Stimulated activated CD8-positive, alpha-beta memory T cell treated with anti-CD3 and anti-CD28 coated beads, Interleukin-4, amount 100 ng/mL, for 4 hours (primary cell): ENCODE measurements at places on chromosomes 11 and 22.

DNA sequence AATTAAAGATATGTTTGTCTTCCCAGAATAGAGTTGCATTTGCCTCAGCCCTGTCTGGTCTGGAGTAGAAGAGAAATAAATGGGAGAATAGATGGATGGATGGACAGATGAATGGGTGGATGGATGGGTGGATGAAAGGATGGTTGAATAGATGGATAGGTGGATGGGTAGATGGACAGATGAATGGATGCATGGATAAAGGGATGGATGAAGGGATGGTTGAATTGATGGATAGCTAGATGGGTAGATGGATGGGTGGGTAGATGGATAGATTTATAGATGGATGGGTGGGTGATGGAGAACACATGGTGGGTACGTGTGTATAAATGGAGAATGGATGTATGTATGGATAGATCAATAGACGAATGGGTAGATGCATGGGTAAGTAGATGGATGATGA, 8.5 kb downstream of the CRYBB1 start:
- DNase-seq, result no peak

GRCh38 chr11:13908535-13908934, 54.0 kb upstream of the SPON1 start:
- DNase-seq, result no peak

DNA sequence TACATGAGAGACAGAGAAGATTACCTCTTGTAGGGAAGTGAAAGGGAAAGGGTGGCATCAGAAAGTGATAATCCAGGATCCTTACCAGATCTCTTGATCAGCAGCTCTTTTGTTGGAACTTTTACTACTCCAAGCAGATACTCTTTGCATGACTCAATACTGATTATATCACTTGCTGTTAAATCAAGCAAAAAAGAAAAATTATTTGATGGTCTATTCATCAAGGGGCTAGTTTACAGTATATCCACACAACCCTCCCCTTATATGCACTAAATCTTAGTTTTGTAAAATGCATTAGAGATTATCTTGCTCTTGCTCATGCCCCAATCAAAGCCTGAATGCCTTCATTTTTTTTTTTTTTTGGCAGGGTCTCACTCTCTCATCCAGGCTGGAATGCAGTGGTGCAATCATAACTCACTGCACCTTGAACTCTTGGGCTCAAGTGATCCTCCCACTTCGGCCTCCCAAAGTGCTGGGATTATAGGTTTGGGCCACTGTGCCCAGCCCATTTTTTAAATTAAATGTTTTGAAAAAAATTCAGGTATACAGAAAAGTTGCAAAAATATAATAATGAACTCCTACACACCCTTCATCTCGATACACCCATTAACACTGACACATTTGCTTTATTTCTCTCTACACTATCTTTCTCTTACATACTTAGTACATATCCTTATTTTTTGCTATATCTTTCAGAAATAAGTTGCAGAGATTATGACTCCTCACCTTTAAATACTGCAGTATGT, 76.1 kb upstream of the UCP3 start:
- no peak for DNase-seq

GRCh38 chr11:28887681-28888080, 779.5 kb downstream of the METTL15 start:
- no peak for DNase-seq

DNA sequence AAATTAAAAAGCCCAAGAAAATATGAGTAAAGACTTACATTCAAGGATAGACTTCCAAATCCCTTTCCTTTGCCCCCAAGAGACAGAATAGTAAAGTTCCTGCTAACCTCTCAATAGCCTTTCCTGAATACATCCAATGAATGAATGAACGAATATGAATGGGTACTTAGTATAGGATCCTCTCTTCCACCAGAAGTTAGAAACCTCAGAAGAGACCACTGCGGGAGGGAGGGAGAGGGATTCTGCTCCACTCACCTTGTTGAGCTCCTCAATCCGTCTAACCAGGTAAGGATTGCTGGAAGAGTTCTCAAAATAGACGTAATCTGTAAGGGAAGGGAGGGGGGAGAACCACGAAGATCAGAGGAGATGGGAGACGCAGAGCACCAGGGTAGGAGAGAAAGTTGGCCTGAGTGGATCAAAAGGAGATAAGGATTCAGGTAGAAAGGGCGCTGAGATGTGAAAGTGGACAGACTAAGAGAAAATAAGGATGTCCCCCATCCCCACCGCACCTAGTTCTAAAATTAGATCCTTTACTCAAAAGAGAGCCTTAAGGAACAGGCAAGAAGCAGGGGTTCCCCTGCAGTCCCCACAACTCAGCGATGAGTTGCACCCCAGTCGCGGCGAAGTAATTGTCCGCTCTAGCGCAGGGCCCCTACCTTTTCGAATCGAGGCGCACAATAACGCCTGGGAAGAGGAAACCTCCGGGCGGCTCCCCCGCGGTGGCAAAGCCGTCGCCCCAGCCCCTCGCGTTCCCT, 1.1 kb downstream of the MTA2 start:
- DNase-seq, result no peak

DNA sequence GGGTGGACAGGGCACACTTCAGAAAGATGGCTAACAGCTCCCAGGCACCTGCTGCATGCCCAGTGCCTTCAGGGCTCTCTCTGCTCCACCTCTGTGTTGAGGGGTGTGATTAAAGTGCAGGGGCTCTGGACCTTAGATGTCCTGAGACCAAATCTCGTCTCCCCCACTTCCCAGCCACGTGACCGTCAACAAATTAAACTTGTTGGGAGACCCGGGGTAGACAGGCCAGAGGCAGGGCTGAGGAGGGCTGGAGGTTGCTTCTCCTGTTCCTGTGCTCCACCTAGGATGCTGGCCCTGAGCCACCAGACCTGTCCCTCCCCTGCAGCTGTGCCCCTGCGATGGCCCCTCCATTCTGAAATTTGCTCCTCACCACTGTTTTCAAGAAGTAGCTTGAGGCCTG, 17.0 kb downstream of the NPTXR start:
- DNase-seq, result no peak

DNA sequence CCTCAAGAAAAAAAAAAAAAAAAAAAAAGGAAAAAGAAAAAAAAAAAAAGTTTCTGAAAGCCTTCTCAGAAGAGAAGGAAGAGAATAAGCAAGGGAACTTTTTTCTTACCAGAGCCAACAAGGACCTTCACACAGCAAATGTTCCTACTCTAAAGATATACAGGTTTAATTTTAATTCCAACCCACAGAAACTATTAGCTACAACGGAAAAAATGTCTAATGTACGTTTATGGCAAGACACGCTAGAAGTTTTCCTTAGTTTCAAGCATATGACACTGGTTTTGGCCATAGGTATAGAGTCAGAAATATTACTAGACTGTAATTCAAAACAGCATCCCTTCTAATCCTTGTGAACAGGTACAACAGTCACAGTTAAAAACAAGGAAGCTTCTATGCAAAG, 120.1 kb downstream of the MRTFA start:
- no peak for DNase-seq

DNA sequence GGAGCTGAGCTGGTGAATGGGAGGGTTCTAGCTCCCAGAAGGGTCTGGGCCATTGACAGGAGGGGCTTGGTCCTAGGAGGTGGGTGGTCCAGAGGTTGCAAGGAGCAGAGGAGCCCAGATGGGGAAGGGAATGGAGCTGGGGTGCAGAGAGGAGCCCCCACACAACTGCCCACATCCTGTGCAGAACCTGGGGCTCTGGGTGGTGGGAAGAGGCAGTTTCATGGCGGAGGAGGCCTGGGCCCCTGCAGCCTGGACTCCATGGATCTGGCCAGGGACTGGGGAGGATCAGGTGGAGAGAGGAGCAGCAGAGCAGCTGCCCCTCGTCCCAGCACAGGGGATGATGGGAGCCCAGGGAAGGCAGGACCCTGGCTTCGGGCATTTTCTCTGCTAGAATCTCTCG, 963 bp upstream of the ADORA2A start:
- DNase-seq, result no peak

DNA sequence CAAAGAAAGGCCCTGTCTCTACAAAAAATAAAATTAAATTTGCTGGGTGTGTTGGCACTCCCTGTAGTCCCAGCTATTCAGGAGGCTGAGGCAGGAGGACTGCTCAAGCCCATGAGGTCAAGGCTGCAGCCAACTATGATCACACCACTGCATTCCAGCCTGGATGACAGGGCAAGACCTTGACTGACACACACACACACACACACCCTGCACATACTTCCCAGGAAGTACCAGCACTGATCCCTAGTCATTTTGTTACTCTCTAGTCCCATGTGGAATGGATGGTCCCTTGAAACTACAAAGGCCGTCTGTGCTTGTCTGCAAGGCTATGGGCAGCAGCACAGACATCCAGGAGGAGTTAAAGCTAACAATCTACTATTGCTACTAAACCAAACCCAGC, 59.7 kb upstream of the CYP2D6 start:
- DNase-seq, result no peak

- DNase-seq, result no peak
These were observed 29.4 kb upstream of the SLN start for GRCh38 chr11:107741044-107741823.

DNA sequence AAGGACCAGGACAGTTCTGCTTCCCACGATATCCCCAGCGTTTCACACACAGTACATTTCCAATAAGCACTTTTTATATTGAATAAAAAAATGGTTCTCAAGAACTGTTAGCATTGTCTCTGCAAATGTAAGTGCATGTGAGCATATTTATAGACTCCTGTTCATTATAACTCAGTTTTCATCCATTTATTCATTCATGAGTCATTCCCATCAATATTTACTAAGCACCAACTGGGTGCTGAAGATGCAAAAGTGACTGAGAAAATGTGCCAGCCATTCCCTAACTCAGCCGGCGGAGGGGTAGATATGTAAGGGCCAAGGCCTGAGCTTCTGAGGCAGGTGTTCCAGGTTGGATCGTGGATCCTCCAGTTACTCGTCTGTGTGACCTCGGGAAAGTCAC, 64.8 kb downstream of the CACNG2 start:
- DNase-seq, result no peak

- DNase-seq, result no peak
These were observed 166.7 kb downstream of the ST3GAL4 start for GRCh38 chr11:126522152-126522551.

GRCh38 chr11:79467761-79468160, 26.9 kb upstream of the TENM4 start:
- no peak for DNase-seq

- DNase-seq, result peak; percentile 39
These were observed 17.3 kb upstream of the SLC29A2 start for GRCh38 chr11:66388780-66389386.

DNA sequence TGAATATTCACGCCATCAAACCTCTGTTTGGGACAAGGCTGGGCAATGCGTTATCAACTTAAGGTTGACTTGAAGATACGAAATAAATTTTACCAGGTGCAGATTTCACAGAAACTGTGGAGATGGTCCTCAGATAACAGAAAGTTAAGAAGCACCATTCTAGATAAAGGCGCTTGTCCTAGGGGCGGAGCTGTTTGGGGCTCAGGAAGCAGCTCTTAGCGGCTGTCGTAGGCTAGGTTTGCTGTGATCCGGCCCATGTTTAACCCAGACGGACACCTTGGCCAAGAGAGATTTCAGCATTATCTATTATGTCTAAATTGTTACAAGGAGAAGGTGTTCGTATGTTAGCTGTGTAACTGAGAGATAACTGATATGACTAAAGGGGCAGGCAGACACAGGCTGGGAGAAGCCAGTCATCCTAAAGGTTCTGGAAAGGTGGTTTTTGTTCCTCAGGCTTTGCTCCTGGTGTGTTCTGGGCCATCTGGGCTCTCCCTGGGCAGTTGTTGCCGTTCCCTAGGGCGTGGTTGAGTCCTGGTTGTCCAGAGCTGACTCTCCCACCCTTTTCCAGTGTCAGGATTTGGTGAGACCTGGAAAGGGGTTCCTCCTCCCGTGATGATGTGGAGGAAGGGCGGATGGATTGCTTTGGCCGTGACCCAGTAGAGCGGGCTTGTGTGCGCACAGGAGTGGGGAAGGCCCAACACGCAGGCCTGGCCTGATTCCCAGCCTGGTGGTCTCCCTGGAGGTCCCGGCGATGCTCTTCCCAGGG, 25.8 kb downstream of the TPCN2 start:
- DNase-seq, result no peak

DNA sequence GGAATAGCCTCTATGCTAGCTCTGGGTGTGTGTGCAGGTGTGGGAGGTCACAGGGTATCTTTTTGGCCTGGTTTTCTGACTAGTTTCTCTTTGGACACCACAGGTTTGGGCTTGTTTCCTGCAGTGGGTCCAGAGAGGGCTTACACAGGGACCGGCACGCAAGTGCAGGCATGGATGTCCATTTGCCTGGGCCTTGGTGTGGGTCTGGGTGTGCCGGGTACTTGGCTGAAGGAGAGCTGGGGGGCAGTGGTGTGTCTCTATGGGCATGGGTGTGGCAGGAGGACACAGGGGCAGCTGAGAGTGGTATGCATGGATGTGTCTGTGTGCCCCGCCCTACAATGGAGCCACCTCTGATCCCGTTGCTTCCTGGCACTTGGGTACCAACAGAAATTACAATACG, 7.5 kb upstream of the KCNJ11 start:
- no peak for DNase-seq
